ENCODE measurements at places on chromosomes 1 and 21. TPM values are rescaled to one million over a fixed set of nuclear protein-coding genes. Genes with fewer than 3 reads are reported as not detected.

DNA sequence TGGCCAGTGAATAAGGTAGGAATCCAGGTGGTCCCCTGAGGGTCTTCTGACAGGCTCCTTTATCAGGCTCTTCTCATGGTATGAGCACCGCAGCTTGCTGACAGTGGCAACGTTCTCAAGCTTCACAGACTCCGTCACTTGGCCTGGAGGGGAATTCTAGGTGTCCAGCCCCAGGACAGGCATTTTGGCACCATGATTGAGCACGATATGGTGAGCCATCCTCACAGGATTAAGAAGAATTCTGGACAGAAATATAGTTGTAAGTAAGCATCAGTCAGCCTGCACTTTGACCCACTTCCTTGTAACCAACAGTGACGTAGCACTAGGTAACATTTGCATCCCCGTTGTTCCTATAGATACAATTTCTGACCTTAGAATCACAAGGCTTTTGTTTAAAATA is 30.5 kb upstream of the KIF26B start:
- no peak for DNase-seq

- DNase-seq: no peak
These were observed 161.6 kb downstream of the GLUL start for GRCh38 chr1:182229921-182230491.

- DNase-seq: peak; percentile 8
These were observed 487.9 kb downstream of the PTBP2 start for GRCh38 chr1:97209381-97209957.

DNA sequence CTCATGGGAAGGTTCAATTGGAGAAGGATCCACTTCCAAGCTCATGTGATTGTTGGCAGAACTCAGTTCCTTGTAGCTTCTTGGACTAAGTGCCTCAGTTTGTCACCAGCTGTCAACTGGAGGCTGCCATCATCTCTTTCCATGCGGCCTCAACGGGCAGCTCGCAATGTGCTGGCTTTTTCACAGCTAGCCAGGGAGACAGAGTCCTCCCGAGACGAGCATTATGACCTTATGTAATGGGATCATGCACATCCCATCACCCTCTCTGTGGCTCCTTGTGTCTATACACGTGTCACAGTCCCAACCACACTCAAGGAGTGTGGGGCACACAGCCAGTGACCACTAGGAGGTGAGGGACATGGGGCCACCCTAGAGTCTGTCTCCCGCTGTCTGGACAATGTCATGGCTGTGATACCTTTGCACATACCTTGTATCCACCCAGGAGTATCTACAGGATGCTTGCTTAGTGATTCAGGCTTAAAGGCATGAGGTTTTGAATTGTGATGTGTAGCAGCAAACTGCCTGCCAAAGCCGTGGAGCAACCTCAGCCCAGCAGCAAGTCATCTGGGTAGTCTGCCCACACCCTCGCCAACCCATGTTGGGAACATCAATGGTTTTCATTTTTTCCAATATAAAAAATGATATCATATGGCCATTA is 3.9 kb upstream of the KRTAP10-6 start:
- peak; percentile 22 for DNase-seq

GRCh38 chr1:154769193-154769895 is 100.7 kb downstream of the KCNN3 start:
- no peak for DNase-seq

GRCh38 chr1:14522926-14523241 is 75.6 kb upstream of the KAZN start:
- peak; percentile 90 for DNase-seq

DNA sequence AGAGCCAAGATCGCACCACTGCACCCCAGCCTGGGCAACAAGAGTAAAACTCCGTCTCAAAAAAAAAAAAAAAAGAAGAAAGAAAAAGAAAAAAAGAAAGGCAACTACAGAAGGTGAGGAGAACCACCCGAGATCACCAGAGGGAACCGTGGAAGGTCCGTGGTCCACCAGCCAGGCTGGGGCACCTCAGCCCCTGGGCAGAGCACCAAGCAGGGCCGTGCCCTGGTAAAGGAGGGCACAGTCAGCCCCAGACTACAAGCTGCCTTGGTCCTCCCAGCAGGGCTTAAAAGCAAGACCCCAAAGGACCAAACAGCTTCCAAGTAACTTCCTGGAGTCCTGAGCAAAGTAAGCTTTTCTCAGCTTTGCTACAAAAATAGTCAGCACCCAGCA is 8.8 kb upstream of the SAMD11 start:
- no peak for DNase-seq

- no peak for DNase-seq
These were observed 146.4 kb upstream of the LRRC7 start for GRCh38 chr1:69421286-69421685.

GRCh38 chr1:204316164-204316563 is 43.6 kb downstream of the PLEKHA6 start:
- no peak for DNase-seq

DNA sequence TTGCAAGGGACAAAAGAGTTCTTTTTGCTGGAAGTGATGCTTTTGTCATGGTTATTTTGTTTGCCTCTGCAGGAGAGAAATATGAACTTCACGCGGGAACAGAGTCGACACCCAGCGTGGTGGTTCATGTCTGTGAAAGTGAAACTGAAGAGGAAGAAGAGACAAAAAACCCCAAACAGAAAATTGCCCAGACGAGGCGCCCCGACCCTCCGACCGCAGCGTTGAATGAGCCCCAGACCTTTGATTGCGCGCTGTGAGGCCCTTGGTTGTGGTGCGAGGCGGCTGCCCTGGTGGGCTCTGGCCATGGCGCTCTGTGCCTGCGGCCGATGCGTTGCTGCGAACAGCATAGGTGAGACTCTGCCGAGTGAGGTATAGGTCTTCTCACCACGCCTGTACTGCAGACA is 20.9 kb upstream of the NCMAP start:
- DNase-seq: no peak

GRCh38 chr1:168829876-168830275 is 100.9 kb upstream of the DPT start:
- no peak for DNase-seq

DNA sequence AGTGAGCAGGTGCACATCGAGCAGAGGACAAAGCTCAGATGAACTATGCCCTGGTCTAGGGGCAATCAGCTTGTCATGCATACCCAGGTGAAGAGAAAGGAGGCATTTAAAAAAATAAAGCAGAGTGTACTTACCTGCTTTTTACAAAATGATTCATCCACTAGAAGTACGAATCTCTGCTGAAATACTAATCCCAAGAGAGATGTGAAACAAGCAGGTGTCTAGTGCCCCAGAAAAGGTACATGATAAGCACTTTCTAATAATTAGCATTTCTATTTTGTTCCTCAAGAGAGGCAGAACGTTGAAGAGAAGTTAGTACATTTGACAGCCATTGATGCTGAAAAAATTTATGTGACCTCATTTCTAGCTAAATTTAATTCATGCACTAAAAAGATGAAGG is 31.1 kb downstream of the CHODL start:
- no peak for DNase-seq

DNA sequence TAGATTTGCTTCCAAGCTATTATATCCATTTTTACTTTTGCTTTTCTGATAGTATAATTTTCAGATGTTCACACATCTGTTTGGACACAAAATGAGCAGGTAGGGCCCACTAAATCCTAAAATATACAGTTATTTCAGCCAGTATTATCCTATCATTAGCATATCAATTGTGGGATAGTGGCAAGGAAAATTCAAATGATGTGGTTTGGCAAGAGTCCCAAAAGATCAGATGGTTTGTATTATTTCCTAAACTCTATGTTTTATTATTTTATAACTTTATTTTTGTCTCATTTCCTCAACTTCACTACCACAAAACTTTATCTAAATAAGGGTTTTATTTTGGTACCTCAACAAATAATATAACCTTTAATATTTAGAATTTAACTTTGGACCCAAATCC is 1659.6 kb downstream of the NCAM2 start:
- no peak for DNase-seq

DNA sequence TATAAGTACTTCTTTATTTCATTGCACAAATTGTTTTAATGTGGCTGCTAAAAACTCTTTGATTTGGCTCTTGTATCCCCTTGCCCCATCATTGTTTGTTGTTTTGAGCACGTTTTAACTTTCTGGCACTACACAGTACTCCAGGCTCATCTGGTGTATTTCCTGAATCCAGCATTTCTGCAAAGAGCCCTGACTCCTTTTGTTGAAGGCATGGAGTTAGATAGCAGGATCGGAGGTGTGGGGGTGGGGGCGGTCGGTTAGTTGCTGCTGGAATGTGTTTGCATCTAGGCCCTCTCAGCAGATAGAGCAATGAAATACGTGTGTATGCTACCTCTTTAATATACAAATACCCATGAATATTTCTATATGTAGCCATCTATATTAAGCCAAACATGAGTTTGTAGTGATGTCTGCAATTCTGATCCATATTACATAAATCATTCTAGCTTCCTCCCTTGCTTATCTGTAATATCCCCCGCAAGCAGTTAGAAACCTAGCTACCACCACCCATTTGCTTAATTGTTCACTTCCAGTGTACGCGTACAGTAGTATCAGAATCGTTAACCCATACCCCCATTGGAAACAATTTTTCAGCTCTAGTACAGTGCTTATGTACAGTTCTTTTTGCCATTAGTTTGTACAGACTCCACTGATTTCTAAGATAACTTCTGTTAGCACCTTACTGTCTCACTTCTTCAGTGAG is 106.0 kb downstream of the NOS1AP start:
- DNase-seq: no peak

- DNase-seq: no peak
These were observed 4.8 kb downstream of the KIAA1614 start for GRCh38 chr1:180917306-180918065.

- no peak for DNase-seq
These were observed 107.8 kb downstream of the EIF4G3 start for GRCh38 chr1:21068937-21069336.

GRCh38 chr1:223683586-223684487 is 18.3 kb upstream of the CAPN8 start:
- DNase-seq: peak; percentile 65

- peak; percentile 35 for DNase-seq
These were observed 84.4 kb downstream of the NKAIN1 start for GRCh38 chr1:31155216-31155806.

GRCh38 chr1:217079584-217079983 is 356.4 kb upstream of the ESRRG start:
- DNase-seq: no peak

DNA sequence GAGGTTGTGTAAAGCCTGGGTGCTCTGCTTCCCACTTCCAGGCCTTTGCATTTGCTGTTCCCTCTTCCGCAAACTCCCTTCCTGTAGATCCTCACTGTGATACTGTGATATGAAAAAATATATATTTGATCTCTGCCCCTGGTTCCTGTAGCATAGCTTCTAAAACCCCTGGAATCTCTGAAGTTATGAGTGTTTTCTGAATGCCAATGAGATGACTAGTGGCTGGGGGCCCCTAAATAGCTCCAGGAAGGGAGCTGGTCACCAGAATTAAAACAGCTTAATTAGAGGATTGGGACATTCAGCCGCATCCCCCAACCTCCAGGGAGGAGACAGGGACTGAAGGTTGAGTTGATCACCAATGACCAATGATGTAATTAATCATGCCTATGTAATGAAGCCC is 21.9 kb downstream of the DUSP10 start:
- no peak for DNase-seq

DNA sequence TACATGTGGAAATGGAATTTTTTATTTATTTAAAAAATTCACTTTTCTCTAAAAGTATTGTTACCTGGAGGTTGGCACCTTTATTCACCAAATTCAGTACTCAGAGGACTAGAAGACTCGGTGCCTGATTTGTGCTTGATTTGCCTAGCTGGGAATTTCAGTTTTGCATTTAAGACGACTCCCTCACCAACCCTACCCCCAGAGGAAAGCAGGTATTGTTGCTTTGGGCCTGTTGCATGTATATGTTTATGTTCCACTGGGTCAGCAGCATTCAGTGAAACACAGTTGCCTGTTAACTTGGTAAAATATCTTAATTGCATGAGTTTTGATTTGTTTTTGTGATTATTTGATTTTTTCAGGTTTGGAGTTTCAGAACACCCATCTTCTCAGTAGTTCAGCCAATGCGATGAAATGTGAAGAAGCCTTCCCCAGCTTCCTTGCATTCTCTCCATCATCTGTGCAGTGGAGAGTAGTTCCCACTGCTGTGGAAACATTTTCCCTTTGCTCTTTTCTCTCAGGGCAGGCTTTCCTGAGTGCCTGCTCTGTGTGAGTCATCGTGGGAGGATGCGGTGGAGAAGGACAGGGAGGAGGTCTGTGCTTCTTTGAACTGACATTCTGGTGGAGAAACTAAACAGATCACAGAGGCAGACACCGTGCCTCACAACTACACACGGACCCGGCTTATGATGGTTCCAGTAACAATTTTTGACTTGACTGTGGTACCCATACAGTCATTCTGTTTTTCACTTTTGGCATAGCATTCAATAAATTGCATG is 6.4 kb downstream of the ADARB1 start:
- peak; percentile 62 for DNase-seq

GRCh38 chr1:164673584-164674214 is 114.7 kb downstream of the PBX1 start:
- no peak for DNase-seq

- DNase-seq: no peak
These were observed 1493.7 kb downstream of the AMY1C start for GRCh38 chr1:105243411-105243810.

GRCh38 chr1:223248770-223249140 is 105.7 kb upstream of the TLR5 start:
- no peak for DNase-seq

GRCh38 chr1:24770881-24771280 is 25.6 kb downstream of the CLIC4 start:
- DNase-seq: peak; percentile 29

- DNase-seq: peak; percentile 84
These were observed 804.6 kb upstream of the ADGRL4 start for GRCh38 chr1:79811173-79811572.

DNA sequence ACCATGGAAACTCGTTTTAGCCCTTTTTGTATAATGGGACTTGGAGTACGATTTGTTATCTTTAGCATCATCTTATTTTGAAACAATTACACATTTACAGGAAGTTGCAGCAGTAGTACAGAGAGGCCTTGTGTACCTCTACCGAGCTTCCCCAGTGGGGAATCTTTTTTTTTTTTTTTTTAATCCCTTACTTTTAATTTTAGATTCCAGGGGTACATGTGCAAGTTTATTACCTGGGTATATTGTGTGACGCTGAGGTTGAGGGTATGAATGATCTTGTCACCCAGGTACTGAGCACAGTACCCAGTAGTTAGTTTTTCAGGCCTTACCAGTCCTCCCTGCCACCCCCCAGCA is 45.9 kb downstream of the HHAT start:
- DNase-seq: no peak

- DNase-seq: peak; percentile 34
These were observed 1.2 kb upstream of the LHX9 start for GRCh38 chr1:197915862-197916499.

CAP1 gene
- 376 TPM for total RNA-seq

CLDN19 gene
- not detected for total RNA-seq

ITLN2 gene
- total RNA-seq: 3.8 TPM

C1QA gene
- not detected for total RNA-seq

COL11A1 gene
- total RNA-seq: 0.45 TPM

ILF2 gene
- total RNA-seq: 189 TPM

PDE9A gene
- total RNA-seq: not detected

C1orf141 gene
- total RNA-seq: 0.65 TPM

HMCN1 gene
- total RNA-seq: 106 TPM

ZZZ3 gene
- 86.3 TPM for total RNA-seq

ZBTB37 gene
- total RNA-seq: 11.3 TPM

PAFAH2 gene
- 9.8 TPM for total RNA-seq

GPR37L1 gene
- total RNA-seq: not detected

SERBP1 gene
- total RNA-seq: 420 TPM

Measured in fibroblast of the aortic adventitia (primary cell).